Stimulated activated CD4-positive, alpha-beta T cell treated with anti-CD3 and anti-CD28 coated beads, Interleukin-4, amount 100 ng/mL, for 24 hours (primary cell): ENCODE measurements at places on chromosomes 16 and 17.

GRCh38 chr17:2213291-2213960, 90.2 kb downstream of the SMG6 start:
- DNase-seq: no peak

GRCh38 chr16:78990309-78990701, 610.2 kb downstream of the MAF start:
- no peak for DNase-seq

DNA sequence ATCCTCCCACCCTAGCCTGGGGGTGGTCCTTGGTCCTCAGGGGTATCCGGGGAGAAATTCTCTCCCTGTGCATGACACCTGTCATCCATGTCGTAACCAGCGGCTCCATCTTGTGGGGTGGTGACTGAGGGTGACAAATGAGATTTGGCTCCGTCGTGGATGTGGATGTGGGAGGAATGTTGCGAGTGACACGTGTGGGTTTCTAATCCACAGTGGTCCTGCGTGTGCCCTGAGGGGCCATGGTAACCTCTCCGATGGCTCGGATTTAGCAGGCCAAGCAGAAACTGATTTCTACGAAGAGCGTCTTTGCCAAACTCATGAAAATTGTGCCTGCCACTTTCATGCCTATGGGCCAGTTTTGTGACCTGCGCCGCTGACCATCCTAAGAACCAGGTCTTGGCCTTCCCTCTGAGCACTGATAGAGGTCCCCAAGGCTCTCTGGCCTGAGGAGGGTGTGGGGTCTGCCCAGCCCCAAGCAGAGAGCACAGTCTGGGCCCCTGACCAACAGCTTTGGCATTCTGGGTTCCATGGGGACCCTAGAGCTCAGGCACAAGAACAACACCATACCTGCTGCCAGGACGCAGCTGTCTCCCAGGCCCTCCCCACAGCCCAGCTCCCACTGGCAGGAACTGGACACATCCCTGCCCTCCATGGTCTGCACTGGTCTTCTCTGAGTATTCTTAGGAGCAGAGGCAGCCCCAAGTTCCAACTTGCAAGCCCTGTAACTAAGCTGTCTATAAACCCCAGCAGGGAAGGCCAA, 79.0 kb downstream of the AMFR start:
- no peak for DNase-seq

DNA sequence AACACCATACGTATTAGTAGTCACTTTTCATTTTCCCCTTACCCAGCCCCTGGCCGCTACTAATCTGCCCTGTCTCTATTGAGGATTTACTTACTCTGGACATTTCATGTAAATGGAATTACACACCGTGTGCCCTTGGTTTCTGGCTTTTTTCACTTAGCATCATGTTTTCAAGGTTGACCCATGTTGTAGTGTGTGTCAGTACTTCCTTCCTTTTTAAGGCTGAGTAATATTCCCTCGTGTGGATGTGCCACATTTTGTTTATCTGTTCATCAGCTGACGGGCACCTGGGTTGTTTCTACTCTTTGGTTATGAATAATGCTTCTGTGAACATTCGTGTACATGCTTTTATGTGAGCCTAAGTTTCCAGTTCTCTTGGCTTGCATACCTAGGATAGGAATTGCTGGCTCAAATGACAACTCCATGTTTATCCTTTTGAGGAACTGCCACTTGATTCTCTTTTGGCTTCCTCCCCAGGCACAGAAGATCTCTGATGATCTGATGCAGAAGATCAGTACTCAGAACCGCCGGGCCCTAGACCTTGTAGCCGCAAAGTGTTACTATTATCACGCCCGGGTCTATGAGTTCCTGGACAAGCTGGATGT, 7.7 kb downstream of the PSMD3 start:
- no peak for DNase-seq

GRCh38 chr17:13973960-13974651, 95.2 kb upstream of the COX10 start:
- no peak for DNase-seq

- no peak for DNase-seq
Measured at GRCh38 chr17:61335105-61335844, 64.4 kb upstream of the TBX2 start.

DNA sequence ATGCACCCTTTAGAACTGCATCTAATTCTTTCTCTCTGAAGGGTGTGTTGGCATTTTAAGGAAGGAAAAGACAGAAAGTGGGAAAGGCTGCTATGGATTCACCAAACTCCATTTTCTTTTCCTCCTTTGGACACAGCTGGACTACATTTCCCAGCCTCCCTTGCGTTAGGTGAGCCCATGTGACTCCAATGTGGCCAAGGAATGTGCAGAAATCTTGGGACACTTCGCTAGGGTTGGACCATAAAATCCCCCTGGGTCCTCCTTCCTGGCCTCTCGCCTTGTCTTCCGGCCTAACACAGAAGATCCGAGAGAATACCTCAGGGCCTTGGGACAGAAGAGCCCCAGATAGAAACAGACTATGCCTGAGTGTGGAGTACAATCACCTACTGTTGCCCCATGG, 56.3 kb downstream of the ABCC12 start:
- DNase-seq: no peak

DNA sequence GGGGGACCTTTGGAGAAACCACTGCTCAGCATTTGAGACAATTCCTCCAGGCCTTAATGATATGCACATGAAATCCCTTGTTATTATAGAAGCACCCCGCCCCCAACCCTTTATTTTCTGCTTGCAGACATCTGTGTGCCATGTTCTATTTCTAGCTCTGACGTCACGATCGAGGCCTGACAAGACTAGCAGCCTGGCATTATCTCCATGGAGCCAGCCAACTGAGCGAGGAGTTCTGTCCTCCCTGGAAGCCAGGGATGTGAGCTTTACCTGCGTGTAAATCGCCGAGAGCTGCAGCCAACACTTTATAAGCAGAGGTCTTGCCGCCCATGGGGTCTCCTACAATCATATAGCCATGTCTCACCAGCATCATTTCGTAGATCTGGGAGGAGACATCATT, 116.9 kb downstream of the DNAH3 start:
- no peak for DNase-seq

DNA sequence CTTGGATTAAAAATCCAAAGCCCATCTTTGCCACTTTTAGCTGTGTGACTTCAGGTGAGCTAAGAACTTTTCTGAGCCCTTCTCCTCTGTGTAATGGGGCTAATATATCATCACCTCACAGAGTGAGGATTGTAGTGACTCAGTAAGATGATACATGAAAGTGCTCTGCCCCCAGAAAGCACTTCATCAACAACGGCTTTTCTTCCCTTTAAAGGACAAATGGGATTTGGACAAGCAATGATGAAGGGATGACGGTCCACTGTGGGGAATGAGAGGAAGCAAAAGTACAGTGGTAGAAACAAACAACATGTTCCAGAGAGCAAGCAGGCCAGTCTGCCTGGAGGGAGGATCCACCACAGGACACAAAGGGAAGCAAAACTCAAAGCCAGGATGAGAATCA, 14.3 kb upstream of the TMED6 start:
- DNase-seq: no peak
